ENCODE measurements at places on chromosomes 3 and 15.

DNA sequence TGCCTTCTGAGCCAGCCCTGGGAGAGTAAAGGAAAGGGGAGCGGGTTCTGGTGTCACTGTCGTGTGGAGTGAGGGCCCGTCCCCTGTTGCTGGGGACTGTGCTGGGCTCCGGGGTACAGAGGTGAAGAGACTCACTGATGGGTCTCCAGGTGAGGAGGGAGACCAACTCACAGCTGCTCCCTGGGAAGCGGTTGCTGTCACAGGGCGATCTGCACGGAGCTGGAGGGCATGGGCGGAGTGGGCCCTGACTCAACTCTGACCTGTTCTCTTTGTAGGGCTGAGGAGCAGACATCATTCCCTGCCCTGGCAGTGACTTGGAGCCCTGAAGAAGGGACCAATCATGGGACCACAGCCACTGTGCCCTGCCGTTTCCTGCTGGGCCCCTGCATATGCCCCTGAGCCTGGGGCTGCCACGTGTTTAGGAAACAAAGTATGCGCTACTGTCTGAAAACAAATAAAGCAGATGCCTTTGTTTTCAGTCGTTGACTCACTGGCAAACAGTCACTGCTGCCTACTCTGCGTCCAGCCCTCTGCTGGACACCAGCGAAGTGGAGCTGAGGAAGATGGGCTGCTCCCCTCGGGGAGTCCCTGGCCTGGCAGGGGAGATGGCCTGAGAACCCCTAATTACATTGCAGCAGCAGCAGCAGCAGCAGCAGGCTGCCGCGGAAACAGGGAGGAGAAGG, 22.9 kb upstream of the PLXNA1 start:
- H3K36me3 ChIP-seq = peaks cover 10% of the 10 kb centered on the region
- DNase-seq = no peak
- H3K27me3 ChIP-seq = no peaks in the 10 kb centered on the region
- no peak overlapping the region for H3K4me3 ChIP-seq
- no peak overlapping the region for H3K27ac ChIP-seq
- H3K4me1 ChIP-seq = no peaks in the 10 kb centered on the region

DNA sequence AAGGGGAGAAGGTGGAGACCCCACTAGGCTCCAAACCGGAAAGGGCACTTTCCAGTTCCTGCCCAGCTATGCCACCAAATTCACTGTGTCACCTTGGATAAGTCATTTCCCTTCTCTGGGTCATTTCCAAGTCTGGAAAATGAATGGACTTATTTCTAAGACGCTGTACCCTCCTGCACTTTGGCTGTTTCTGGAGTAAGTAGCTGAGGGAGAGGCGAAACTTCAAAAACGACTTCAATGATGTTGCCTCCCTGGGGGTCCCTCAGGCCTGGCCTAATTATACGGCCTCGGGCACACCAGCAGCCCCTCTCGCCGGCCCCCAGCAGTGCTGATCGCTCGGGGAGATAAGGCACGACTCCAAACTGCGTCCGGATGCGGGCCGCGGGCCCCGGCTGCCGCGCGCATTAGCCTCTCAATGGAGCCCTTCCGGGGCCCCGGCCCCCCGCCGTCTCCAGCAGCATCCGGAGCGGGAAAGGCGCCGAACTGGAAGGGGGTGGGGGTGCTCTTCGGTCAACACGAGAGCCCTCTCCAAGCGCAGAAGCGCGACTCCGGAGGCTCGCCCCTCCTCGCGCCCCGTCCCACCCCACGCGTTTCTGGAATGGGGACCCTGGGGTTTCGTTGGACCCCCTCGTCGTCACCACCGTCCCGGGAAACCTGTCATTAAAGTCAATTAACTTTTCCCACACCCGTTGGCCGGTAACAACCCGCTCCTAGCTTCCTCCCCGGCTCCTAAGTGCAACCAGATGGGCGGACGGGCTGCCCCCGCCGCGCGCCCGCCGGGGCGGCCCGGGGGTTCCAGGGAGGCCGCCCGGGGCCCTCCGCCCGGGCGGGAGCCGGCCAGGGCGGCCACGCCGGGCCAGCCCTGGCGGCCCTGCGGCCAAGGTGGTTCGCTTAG, 4.8 kb downstream of the HES1 start:
- no peak for DNase-seq
- H3K36me3 ChIP-seq = no peaks in the 10 kb centered on the region
- H3K4me3 ChIP-seq = peak overlapping the region; percentile 16
- H3K27ac ChIP-seq = peak overlapping the region; percentile 18
- peaks cover 17% of the 10 kb centered on the region for H3K27me3 ChIP-seq

DNA sequence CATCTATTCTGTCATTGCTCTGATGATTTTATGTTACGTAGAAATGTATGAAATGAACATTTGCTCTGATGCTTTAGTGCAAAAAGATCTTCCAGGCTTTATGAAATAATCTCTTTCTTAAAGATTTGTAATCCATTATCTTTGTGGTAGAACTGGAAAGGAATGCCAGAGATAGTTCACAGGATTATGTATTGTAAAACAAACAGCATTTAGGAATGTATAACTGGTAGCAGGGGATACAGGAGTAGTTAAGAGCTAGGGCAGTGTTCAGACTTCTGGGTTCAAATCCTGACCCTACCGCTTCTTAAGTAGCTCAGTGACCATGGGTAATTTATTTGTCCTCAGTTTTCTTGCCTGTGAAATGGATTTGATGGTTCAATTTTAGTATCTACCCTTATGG, 429.8 kb upstream of the TPM1 start:
- no peak for DNase-seq
- no peaks in the 10 kb centered on the region for H3K4me1 ChIP-seq
- H3K36me3 ChIP-seq = no peaks in the 10 kb centered on the region
- H3K27ac ChIP-seq = no peak overlapping the region
- H3K4me3 ChIP-seq = no peak overlapping the region

DNA sequence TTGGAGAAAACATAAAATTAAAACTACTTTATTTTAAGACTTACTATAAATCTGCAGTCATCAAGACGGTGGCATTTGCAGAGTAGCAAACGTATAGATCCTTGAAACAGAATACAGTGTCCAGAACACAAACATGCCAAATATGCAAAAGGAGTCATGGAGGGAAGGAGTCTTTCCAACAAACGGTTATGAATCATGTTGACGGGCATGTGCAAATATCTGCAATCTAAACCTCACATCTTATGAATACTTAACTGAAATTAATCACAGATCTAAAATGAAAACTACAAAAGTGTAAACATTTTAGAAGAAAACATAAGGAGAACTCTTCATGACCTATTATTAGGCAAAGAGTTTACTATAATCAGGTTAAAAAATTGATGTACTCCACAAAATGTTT, 69.4 kb downstream of the TFRC start:
- DNase-seq = no peak
- H3K4me1 ChIP-seq = no peaks in the 10 kb centered on the region
- H3K27ac ChIP-seq = no peak overlapping the region

DNA sequence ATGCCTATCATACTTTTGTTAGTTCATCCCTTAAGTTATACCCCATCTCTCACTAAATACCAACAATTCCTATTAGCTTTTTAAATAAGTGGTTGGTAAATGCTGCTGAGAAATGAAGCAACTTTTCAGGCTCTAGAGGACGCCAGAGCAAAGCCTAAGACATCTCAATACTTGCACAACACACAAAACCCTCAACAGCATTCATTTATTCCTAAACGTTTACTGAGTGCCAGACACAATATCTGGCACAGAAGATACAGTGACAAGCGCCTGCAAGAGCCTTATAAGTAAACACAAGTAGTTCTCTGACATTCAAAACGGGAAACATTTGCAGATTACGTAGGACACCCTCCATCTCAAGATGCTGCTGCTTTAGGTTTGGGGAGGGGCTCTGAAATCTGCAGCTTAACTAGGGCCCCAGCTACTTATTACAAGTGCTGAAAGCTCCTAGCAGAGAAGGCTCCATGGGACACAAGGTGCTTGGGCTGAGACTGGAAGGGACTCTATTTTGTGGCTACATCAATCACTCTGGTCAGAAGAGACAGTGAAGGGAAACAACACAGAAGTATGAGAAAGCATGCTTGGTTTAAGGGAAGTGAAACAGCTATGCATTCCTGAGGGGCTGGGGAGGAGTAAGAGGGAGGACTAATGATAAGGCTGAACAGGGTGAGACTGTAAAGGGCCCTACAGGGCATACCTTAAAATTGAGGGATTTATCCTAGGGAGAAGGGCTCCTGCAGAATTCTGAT, 311.3 kb downstream of the PLCL2 start:
- no peak overlapping the region for H3K4me3 ChIP-seq
- H3K36me3 ChIP-seq = no peaks in the 10 kb centered on the region
- H3K4me1 ChIP-seq = peaks cover 2% of the 10 kb centered on the region
- no peaks in the 10 kb centered on the region for H3K27me3 ChIP-seq
- no peak for DNase-seq

- H3K4me3 ChIP-seq = no peak overlapping the region
- no peak for DNase-seq
- peaks cover 63% of the 10 kb centered on the region for H3K36me3 ChIP-seq
Measured at GRCh38 chr15:101697488-101697887, 26.8 kb downstream of the TARS3 start.

DNA sequence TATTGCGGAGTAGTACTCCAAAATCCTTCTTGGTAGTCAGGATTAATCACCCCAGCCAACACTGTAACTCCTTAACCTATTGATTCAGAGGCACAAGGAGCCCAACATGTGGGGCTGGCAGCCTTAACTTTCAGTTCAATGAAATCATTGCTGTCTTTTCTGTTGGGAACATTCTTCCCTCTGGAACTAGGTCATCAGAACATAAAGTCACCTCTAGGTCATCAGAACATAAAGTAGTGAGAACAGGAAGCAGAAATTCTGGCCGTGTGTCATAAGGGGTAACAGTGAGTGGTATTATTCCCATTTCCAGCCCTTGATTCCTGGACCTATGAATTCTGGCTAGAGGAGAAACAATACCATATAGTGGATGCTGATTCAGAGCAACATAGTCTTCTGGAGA, 71.5 kb upstream of the TNIK start:
- no peaks in the 10 kb centered on the region for H3K27me3 ChIP-seq
- no peaks in the 10 kb centered on the region for H3K36me3 ChIP-seq
- H3K4me3 ChIP-seq = no peak overlapping the region
- H3K27ac ChIP-seq = no peak overlapping the region

GRCh38 chr3:192881159-192881786, 36.4 kb downstream of the MB21D2 start:
- DNase-seq = no peak
- H3K36me3 ChIP-seq = no peaks in the 10 kb centered on the region
